ENCODE measurements at places on chromosomes 3 and 15.

GRCh38 chr3:42552830-42553229 lies 28.9 kb downstream of the SEC22C start:
- no peak for DNase-seq

DNA sequence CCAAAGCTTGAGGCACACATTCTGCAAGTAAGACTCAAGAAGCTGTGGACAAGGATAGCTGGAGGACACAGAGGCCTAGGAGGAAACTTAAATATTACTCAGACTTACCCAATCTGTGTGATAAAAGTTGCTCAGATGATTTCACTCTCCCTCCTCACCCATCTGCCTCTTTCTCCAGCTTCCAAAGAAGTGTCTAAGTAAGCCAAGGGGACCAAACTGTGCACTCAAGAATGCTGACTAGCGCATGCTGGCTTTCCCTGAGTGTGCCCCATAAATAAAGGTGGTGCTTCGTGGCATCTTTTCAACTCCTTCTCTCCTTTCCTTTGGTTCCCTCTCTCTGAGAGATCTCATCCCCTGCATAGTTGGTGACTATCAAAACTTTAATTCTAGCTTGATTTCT lies 211.0 kb upstream of the LMCD1 start:
- no peak for DNase-seq

DNA sequence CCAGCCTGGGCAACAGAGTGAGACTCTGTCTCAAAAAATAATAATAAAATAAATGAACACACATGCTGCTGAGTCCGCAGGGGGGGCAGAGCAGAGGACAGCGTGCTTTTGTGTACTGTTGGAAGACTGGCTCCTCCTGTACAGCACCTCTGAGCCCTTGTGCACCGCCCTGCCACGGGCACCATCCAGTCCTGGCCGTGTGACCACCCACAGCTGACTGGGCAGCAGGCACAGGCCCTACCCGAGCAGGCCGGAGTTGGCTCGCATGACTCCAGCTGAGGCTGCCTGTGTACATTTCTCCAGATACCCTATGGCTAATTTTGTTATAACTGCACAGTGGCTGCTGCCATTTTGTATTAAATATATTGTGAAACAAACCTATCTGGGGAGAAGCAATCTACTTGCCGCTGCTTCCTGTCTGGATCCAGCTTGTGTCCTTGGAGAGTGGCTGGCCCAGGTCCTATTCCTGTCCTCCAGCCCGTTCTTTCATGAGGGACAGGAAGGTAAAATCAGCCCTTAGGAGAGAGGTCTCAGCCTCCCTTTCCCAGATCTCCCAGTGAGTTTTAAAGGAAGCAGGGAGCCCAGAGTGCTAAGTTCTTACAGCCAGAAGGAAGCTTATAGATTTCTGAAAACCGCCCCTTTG lies 14.6 kb downstream of the IVD start:
- no peak for DNase-seq

- DNase-seq, result no peak
Measured at GRCh38 chr3:25266677-25267076, 161.4 kb upstream of the RARB start.

GRCh38 chr3:191065181-191065805 lies 133.7 kb upstream of the OSTN start:
- no peak for DNase-seq

GRCh38 chr15:74857082-74857655 lies 14.2 kb upstream of the ULK3 start:
- DNase-seq, result no peak

GRCh38 chr3:136802481-136802996 lies 16.4 kb upstream of the SLC35G2 start:
- no peak for DNase-seq

DNA sequence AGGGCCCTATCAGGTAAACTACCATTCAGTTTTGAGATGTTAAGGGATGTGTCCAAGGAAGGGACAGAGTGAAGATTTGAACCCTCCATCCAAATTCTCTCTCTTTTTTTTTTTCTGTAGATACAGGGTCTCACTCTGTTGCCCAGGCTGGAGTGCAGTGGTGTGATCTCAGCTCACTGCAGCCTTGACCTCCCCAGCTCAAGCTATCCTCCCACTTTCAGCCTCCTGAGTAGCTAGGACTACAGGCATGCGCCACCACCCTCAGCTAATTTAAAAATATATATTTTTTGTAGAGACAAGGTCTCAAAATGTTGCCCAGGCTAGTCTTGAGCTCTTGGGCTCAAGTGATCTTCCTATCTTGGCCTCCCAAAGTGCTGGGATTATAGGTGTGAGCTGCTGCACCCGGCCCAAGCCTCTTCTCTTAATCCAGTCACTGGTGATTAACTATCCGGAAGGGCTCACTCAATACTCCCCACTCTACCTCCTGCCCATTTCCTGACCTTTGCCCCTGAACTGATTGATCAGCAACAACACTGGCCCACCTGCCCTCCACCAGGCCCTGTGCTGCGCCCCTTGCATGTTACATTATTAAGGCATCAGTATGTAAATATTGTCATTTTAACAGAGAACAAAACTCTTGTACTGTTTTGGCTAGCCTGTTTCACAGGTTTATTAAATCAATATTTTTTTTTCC lies 164.7 kb downstream of the CTNNB1 start:
- no peak for DNase-seq

DNA sequence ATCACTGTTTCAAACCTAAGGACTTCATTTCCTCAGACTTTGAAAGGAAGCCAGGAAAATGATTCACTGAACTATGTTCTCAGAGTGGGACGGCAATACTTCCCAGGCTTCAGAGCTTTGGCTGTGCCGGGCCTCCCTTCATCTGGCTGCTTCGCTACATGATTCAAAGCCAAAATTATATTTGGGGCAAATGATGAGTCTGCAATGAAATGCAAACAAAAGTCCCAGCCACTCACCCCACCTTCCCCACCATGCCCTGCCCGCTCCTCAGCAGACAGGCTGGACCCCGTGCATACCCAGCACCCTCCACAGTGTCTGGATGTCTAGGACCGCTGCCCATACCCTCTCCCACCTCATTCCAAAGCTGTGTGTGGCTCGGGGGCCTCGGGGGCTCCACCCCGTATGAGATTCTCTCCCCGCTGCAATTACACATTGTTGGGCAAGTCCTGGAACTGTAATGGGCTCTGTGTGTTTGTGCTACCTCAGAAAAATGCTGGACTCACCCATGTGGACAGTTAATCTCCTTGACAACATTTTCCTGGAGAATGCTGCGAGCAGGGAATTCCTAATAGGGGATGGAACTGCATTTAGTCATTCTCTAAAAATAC lies 32.2 kb downstream of the ATP10A start:
- no peak for DNase-seq

GRCh38 chr15:51094606-51095569 lies at the start of gene TNFAIP8L3:
Gene TNFAIP8L3, minus strand, starts transcription at chr15:51094906. Its CDS starts 311 bp downstream, at chr15:51094595.
- peak; percentile 49 for DNase-seq

- no peak for DNase-seq
Measured at GRCh38 chr3:65402597-65402996, 636.1 kb downstream of the MAGI1 start.

GRCh38 chr3:53236112-53236841 lies 19.5 kb downstream of the TKT start:
- no peak for DNase-seq

DNA sequence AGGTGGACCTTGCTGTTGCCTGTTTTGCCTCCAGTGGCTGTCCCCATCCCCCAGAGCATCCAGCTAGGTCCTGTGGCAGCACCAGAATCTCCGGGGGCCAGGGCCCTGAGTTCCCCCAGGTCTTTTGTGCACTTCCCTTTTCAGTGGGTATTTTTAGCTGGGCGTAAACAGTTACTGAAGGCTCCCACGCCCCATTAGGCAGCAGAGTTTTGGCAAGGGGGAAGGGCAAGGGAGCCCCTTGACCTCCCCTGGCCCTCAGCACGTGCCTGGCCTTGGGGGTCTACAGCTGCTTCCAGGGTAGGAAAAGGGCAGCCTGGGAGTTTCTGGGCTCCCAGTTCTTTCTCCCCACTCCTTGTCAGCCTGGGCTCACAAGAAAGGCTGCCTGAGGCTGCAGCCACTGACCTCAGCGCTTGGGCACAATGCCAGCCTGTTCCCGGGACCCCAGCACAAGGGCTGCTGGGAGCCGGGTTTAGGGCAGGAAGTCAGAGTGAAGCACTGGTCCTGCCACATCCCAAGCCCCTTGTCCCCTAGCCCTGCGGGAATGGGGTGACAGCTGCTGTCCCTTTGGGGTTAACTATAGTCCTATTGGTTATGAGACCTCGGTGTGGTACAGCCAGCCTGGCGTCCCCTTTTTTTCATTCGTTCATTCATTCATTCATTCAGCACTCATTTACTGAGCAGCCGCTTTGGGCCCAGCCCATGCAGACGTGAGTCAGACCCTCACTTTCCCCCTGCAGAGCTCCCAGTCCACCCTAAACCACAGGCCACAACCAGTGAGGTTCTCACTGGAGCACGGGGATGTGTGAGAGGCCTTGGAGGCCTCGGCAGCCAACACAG lies 8.4 kb downstream of the CSK start:
- DNase-seq, result no peak

DNA sequence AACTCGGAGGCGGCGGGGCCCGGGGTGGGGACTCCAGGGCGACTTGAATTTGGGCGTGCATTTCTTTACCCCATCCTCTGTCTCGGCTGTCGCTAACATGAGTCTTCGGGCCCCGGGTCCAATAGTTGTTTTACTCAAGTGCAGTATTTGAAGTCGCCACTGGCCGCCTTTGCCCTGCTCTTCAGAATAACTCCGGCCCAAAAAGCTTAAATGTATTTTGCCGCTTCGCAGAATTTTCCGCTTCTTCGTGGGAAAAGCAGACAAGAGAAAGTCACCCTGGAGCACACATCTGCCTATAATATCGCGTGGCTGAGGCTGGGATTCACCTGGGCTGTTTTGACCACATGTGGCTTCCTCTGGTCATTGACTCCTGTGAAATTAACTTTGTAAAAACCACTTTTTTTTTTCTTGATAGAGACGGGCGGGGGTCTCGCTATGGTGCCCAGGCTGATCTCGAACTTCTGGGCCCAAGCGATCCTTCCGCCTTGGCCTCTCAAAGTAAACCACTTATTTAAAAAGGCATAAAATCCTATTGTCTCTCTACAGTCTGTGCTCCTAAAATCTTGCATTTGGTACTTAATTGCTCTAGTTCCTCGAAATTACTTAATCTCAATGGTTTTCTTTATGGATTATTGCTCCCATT lies 676 bp downstream of the CNOT10 start:
- DNase-seq, result no peak

DNA sequence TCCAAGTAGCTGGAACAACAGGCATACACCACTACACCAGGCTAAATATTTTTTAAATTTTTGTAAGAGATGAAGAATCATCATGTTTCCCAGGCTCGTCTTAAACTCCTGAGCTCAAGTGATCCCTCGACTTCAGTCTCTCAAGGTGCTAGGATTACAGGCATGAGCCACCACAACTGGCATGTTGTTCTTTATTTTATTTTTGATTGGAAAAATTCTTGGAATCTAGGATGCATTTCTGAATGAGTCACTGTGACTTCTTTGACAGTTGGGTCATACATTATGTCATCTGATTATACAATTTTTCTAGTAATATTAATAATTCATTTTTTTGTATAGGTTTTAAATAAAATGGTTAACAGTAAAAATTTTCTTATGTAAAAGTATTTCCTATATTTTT lies 870.2 kb downstream of the SI start:
- DNase-seq, result no peak

DNA sequence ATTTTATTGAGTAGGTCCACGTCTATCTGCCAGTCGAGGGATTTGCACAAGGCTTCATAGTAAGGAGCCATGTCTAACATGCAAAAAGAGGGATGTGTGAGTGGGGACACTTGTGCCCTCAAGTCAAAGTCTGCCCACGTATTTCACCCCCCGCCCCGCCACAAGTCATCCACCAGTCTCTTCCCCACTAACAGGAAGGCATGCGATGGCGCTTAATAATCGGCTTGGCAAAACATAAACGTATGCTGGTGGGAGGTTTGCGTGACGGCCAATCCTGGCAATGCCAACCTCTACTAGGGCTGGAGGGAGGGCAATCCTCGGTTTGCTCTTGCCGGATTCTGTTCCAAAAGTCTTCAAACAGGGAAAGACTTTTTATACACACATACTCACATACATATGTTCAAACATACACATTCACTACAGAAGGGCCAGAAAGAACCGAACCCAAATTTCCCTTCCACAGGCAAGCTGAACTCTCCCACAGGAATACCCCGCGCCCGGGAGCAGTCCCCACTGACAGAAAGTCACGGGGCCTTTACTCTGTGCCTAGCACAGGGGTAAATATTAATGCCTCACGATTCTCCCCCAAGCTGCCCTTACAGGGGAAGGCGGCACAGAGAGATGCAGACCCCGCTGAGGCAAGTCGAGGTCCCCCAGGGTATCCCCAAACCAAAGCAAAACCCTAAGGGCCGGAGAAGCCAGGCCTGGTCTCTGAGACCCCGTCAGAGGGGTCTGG lies 675 bp downstream of the PSMD6 start:
- DNase-seq, result no peak

DNA sequence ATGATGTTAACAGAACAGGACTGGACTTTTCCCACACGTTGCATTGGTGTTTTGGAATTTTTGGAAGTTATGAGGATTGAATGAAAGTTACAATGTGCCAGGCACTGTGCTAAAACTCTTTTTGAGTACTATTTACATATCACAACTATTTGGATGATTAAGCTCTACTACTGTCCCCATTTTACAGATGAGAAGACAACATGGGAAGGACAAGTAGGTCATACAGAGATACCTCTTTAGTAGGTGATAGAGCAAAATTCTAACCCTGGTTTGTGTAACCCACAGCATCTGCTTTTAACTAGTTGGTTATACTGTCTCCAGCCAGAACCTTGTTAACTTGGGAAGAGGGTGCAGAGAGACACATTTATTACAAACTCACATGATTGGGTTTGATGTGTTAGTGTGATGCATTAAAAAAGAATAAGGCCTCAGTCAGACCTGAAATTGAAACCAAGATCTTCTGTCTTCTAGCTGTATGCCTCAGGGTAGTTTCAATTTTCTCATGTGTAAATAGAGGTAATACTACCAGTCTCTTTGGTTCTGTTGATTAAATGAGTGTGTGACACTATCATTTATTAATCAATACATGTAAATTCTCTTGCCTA lies 1.4 kb downstream of the NDUFB4 start:
- DNase-seq, result no peak

DNA sequence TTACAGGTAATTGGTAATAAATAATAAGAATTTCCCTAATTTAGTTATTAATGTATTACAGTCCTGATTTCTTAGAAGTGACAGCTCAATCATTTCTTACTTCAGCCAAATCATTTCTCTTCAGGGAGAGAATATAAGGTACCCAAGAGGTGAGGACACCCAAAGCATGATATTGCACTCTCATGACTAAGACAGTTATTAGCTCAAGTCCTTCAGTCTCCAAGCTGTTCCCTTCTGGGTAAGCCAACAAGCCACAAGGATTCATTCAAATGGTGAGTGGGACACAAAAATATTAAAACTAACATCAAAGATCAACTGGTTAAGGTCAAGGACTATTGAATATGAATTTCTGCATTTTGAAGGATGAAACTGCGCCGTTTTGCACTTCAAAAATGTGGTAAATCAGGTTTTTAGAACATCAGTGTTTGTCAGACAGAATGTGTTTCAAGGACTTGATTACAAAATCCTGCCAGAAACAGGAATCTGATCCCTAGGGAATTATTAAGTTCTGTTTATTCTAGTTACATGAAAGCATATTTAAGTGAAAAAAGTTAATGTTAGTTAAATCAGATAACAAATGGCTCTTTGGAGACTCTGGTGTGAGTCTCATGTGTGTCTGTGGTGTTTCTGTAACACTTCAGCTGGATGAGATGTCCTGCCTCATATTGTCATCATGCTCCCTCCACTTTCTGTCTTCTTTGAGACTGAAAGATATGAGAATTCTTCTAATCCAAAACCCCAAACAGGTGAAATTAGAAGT lies 101.7 kb upstream of the COL8A1 start:
- no peak for DNase-seq
